NB4 (cell line): ENCODE measurements at places on chromosomes 3 and 15.

GRCh38 chr15:70114221-70114620 lies 16.5 kb upstream of the TLE3 start:
- no peak for DNase-seq

DNA sequence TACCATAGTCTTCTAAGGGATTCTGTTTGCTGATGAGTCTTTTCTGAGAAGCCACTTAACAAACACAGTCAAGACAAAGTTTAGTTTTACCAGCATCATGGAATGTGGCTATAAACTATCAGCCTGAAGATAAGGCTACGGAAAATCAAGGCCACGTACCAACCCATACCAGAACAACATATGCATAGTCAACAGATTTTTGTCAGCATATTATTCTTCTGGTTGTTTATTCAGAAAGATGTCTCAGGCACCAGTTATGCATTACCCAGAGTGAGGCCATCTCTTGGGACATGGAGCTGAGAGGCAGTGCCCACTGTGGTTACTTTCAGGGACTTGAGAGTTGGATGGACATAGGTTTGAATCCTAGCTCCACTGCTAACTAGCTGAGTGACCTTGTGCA lies 60.4 kb downstream of the SOX2 start:
- DNase-seq, result no peak

DNA sequence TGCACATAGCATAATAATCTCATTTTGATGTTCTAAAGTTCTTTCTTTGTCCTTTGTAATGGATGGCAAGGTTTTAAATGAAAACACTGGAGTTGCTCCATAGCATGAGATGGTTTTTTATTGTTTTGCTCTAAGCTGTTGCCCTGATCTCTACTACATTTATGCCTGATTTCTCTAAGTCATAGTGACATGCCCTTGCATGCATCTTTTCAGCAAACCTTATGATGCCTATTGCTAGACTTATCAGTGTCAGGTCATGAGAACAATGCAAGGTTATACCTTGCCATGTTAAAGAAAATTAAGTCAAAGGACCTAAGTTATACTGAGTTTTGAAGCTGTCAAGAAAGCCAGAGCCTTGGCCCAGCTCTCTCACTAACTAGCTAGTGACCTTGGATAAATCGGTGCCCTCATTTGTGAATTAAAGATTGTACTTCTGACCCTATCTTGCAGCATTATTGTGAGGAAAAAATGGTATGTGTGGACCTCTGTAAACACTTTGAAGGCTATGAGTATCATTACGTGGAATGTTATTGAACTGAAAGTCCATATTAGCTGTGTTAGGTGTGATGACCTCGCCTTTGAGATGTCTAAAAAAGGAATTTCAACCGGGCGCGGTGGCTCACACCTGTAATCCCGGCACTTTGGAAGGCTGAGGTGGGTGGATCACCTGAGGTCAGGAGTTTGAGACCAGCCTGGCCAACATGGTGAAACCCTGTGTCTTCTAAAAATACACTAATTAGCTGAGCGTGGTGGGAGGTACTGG lies 256.4 kb upstream of the UBE2E1 start:
- no peak for DNase-seq

- DNase-seq, result no peak
Measured at GRCh38 chr3:156539802-156540201, 15.1 kb downstream of the SSR3 start.

DNA sequence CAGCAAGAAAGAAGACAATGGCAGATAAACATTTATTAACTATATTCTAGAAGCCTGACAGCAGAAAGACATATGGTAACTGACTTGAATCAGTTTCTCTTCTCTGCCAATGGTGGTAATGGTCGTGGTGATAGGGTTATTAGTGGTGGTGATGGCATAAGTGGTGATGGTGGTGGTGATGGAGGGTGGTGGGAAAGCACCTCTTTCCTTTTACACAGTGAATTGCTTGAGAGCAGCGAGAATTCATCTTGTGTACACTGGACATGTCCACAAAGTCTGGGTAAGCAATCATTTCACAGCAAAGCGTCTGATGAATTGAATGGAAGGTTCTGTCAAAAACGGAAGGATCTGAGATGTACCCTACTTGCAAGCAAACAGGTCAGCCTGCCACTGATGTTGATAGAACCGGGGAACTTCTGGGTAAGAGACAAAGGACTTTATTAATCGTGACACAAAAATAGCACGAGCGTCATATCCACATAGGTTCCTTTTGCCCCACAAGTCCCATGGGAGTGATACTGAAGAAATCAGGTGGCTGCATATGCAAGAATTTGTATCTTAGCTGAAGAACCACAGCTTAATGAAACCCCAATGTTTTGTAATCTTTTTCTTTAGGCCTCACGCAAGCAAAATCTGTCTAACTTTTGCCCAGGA lies 23.5 kb upstream of the TBC1D5 start:
- DNase-seq, result peak; percentile 37
